Activated CD8-positive, alpha-beta memory T cell treated with anti-CD3 and anti-CD28 coated beads for 4 hours (primary cell): ENCODE measurements at places on chromosomes 2 and 18.

DNA sequence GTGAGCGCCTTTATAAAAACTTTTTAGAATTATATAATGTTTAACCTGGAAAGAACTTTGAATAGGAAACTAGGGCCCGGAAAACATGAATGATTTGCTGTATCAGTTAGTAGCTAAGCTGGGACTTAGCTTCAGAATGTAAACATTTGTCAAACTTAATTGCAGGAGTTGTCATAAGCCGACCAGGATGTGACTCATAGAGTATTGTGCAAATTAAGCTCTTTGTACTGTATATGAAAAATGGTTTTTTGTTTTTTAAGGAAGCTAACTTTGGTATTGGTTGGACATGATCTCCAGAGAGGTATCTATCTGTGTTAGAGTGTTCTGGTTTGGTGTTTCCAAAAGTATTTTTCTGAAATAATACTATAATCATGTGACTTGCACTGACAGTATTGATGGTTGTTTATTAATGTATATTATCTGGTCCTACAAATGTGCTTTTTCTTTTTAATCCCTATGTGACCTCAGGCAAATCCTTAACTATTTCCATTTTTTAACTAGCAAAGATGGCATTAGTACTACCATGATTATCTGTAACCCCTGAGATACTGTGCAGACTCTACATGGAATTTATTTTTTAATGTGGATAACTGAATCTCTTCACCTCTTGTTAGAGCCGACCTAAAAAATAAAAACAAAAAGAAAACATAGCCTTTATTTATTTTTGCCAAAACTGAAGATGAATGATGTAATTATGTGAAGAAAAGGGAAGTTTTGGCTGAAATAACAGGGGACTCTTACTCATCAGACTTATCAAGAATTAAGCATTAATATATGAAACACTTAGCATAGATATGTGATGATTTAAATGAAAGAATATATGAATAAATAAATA lies 11.7 kb downstream of the YIPF4 start:
- no peak for DNase-seq

DNA sequence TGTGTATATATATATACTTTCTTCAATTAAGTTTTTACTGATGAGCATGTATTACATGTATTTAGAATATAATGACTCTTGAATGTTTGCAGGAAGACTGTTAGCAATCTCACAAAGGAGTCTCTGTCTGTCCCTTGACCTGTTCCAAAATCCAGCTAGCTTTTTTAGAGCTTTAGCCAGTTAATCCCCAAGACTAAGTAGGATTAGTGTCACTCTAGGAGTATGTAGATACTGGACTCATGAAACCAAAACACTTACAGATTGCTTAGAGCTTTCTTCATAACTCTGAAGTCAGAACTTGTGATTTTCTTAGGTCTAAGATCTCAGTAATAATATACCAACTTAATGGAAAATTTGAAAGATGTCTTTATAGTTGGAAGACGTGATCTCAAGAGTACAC lies 2.2 kb downstream of the UBXN4 start:
- no peak for DNase-seq

- no peak for DNase-seq
Observed at GRCh38 chr18:62621546-62621945, 93.8 kb upstream of the PHLPP1 start.

GRCh38 chr2:9030841-9031240 lies 27.4 kb upstream of the MBOAT2 start:
- DNase-seq = no peak

DNA sequence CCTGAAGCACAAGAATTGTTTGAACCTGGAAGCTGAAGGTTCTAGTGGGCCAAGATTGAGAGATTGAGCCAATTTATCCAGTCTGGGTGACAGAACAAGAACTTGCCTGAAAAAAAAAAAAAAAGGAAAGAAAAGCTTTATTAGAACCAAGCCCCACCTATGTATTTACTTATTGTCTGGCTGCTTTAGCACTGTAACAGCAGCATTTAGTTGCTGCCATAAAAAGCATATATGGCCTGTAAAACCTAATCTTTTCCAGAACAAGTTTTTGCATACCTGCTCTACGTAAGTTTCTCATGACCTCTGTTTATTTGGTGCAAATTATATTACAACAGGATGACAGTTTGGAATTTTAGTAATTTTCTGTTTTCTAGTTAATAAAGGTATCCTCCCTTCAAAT lies 1565.6 kb upstream of the LRRTM1 start:
- no peak for DNase-seq

- DNase-seq = no peak
Observed at GRCh38 chr18:61850756-61851155, 42.1 kb downstream of the RNF152 start.

- DNase-seq = no peak
Observed at GRCh38 chr2:22521620-22522019, 863.4 kb upstream of the KLHL29 start.

DNA sequence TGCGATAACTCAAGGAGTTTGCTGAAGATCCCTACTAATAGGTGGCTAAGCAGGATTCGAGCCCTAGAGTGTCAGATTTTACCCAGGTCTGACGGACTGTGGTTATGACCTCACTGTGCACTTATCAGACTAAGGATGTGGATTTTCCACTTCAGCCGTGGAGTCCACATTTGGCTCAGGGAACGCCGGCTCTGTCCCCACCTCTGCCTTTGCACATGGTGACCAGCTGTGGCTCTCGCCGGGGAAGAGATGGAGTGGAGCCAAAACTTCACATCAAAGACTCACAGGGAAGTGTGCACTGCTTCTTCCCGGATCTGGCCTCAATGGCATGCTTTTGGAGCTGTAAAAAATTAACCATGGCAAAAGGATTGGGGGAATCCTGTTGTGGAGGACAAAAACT lies 249.3 kb upstream of the APCDD1 start:
- no peak for DNase-seq

DNA sequence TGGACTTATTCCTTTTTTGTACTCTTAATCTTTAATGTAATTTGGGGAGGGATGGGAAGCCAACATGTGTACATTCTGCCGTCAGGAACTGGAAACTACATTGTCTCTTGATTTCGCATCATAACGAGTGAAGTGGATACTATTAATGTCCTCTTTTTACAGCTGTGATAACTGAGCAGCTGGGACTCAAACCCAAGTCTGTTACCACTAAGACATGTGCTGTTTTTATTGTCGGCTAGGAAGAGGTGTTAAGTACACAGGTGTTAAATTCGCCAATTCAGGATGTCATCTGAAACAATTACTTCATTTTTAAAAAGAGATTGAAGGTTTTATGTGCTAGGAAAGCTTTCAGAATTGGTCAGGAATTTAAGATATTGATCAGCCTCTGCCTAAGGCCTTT lies 6.9 kb downstream of the GMCL1 start:
- no peak for DNase-seq

GRCh38 chr2:25014631-25015030 lies 27.2 kb upstream of the EFR3B start:
- DNase-seq = no peak

- no peak for DNase-seq
Observed at GRCh38 chr2:48473271-48473670, 56.7 kb upstream of the STON1 start.

DNA sequence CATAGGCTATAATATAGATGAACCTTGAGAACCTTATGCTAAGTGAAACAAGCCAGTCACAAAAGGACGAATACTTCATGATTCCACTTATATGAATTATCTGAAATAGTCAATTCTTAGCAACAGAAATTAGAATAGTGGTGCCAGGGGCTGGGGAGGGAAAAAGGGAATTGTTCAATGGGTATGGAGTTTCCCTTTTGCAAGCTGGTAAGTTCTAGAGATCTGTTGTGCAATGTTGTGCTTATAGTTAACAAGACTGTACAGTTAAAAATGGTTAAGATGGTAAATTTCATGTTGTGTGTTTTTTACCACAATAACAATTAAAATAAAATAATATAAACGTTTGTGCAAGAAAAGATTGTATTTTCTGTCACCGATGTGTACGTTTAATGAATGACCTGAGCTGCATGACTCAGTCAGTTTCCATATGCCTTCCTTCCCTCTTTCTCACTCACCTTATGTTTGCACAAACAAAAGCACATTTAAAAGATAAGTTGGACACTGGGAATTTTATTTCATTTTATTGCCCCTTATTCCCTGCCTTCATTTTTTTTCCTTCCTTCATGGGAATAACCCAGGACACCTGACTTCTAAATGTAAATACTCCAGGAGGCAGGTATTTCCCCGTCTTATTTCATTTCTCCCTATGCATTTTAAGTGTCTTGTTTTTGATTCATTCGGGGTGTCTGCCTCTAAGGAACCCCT lies 143.7 kb upstream of the TTC39C start:
- DNase-seq = no peak

GRCh38 chr2:68767996-68768395 lies 33.4 kb downstream of the ARHGAP25 start:
- no peak for DNase-seq

- DNase-seq = no peak
Observed at GRCh38 chr18:49612515-49613033, 50.7 kb downstream of the LIPG start.

- DNase-seq = no peak
Observed at GRCh38 chr2:227642656-227643055, 23.9 kb upstream of the SCYGR5 start.

GRCh38 chr2:186256540-186256939 lies 229.5 kb upstream of the ZC3H15 start:
- no peak for DNase-seq

GRCh38 chr2:55524884-55525437 lies 5.4 kb downstream of the CFAP36 start:
- no peak for DNase-seq

DNA sequence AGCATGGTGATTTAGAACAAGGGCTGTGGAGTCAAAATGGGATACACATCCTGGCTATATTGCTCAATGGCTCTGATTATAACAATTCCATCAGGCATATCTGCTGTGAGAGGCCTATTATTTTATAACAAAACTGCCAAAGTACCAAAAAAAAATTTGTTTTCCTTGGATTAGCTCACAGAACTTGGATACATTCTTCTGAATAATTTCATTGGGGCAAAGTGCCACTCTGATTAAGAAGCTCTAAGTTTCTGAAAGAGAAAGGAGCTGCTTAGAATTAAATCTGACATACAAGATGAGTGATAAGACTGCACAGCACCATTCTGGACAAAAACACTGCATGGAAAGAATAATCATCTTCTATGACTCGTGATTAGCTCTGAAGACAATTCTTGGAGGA lies 85.7 kb downstream of the SMC6 start:
- DNase-seq = no peak

DNA sequence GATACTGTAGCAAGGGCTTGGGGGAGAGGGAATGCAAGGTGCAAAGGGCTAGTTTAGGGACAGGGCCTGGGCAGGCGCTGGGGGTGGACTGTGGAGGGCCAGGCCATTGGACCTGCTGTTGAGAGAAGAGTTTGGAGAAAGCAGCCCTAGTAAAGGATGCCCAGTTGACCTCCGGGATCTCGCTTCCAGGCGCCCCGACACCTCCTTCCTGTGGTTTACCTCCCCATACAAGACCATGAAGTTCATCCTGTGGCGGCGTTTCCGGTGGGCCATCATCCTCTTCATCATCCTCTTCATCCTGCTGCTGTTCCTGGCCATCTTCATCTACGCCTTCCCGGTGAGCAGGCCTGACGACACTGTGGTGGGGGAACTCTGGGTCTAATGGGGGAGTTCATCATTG lies 229.0 kb downstream of the DYSF start:
- DNase-seq = no peak

- no peak for DNase-seq
Observed at GRCh38 chr2:112614201-112614840, 29.9 kb downstream of the CHCHD5 start.

DNA sequence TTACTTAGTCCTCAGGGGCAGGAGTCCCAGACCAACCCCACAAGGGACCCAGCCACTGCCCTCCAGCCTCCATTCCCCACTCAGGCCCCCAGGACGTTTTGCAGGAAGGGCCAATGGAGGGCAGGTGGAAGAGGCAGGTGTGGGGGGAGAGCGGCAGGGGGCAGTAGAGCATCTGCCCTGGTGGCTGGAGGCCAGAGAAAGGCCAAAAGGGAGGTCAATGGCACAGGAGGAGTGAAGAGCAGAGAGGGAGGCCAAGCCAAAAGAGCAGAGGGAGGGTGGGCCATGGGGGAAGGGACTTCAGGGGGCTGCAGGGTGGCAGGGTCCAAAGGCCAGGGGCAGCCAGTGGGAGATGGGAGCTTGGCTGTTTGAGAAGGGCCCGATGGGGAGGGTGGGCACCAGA lies 17.3 kb upstream of the GPR55 start:
- DNase-seq = no peak
